Progenitor cell of endocrine pancreas (in vitro differentiated cells): ENCODE measurements at places on chromosomes 12 and 14.

DNA sequence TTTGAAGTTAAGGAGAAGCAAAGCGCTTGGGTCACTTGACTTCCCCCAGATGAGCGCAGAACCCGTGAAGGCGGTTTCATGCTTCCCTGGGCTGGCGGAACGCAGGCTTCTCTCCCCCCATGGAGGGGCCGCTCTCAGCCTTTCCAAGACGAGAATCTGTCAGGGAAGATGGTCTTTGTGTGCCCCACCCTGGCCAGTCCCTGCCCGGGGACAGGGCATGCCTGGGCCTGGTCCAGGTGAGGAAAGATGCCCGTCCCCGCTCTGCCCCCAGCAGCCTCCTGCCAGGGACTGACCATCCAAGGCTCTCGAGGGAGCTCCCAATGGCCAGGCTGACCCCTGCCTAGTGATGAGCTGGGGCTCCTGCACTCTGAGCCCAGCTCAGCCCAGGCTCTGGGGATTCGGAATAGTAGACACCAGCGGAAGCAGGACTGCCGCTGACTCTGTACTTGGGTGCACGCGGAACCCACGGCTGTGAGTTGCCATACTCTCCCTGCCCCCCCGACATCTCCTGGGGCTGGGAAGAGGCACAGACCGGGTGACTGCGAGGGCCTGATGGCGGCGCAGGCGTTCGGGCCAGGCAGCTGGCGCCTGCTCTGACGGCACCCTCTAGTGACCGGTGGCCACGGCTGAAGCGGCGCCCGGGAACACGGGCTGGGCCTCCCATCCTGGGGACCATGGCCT is 142.2 kb upstream of the FKBP4 start:
- DNase-seq: no peak

GRCh38 chr14:27613102-27613501 is 1015.3 kb upstream of the NOVA1 start:
- no peak for DNase-seq

- DNase-seq: no peak
Measured at GRCh38 chr14:33070475-33070874, 131.8 kb downstream of the NPAS3 start.

DNA sequence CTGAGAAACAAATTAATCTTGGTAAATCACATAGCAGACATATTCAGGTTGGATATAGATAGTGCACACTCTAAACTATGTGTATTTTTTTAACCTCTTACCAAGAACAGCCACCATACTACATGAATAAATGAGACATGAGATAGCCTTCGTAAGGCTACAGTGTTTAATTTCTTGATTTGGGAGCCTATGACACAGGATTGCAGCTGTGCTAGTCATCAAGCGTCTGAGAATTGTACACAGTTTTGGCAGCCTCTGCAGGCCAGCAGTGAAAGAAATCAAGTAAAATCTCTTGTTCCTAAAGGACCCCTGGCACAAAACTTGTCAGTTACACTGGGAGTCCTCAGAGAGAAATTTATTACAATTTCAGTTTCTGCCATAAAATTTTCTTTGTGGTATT is 236.1 kb downstream of the C12orf50 start:
- no peak for DNase-seq

- no peak for DNase-seq
Measured at GRCh38 chr12:126369487-126370463, 1304.5 kb downstream of the AACS start.

DNA sequence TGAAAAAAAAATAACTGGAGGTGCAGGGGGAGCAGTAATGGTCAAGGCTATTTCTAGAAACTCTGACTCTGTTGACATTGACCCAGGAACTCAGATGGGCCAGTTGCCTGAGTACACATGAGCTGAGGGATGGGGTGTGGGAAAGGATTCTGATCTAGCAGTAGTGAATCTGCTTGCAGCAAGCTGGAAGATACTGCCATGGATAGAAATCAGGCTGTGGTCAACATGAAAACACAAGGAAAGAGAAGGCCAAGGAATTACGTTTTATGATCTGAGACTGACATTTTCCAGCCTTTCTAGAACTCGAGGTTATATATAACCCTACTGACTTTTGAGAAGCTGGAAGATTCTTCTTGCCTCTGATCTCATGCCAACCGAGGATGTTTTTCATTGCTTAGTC is 90.0 kb downstream of the ANO6 start:
- DNase-seq: no peak

DNA sequence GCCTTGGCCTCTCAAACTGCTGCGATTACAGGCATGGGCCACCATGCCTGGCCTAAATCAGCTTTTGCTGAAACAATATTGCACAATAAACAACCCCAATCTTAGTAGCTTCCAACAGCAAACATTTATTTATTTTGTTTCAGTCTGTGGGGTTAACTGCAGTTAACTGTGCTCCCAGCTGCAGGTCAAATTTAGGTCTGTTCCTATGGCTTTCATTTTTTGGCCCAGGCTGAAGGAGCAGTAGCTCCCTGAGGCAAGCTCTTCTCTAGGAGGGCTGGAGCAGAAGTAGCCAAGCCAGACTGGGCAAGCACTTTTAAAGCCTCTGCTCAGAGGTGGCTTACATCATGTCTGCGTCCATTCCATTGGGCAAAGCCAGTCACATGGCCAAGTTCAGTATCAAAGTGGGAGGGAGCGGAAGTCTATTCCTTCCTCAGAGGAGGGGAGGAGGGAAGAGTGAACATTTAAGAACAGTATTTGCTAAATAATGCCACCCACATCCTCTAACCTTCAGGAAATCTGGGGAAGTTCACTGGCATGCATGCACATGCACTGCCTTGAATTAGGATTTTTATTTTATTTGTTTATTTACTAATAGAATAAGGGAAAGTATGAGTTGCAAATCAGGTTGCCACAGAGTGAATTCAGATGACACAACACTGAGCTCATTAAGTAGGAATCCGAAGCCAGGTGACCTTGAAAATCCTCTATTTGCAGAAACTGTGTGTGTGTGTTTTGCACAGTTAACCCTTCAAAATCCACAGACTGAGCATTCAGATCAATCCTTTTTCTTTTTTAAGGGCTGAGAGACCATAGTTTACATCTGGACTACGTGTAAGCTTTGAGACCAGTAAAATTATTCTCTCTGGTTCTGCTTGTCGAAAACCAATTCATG is 122.0 kb upstream of the SEL1L start:
- no peak for DNase-seq

GRCh38 chr14:51157012-51157411 is 62.1 kb upstream of the TRIM9 start:
- DNase-seq: no peak

- no peak for DNase-seq
Measured at GRCh38 chr14:105605464-105606304, 79.3 kb downstream of the TMEM121 start.

DNA sequence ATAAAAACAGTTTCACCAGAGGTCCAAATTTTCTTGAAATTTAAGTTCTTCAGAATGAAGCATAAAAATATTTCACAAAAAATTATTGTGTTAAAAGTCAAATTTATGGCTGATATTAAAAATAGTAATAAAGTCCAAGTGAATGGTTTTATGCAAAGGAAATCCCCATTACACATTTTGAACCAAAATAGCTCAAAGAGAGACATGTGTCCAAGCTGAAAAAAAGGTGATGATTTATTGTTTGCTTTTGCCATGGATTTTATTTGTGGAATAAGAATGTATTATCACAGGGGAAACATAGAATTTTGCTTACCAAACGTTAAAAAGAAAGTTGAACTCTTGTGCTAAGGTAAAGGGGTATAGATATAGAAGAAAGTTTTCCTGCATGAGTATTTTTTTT is 4.6 kb downstream of the FOXG1 start:
- DNase-seq: no peak

GRCh38 chr12:42262271-42262670 is 24.2 kb upstream of the YAF2 start:
- DNase-seq: no peak

GRCh38 chr12:55698241-55698955 is 9.3 kb downstream of the ITGA7 start:
- no peak for DNase-seq

GRCh38 chr12:1885599-1886245 is 32.7 kb downstream of the CACNA2D4 start:
- DNase-seq: no peak

DNA sequence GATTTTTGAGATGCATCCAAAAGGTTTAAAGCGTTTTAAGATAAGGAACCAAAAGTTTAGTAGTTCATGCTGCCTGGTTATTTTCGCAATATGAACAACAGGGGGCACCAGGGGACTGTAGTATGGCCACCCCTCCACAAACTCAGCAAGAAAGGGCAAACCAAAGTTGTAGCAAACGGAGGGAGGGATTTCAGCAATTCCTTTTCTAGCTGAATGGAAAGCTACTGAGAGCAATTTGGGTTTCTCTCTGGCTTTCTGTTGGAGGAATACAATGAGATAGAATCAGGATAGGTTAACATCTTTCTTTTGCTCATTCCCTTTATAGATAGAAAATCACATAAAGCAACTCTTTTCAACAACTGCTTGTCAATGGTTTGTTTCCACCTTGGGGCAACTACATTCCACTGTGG is 62.5 kb downstream of the DRAM1 start:
- peak; percentile 37 for DNase-seq

DNA sequence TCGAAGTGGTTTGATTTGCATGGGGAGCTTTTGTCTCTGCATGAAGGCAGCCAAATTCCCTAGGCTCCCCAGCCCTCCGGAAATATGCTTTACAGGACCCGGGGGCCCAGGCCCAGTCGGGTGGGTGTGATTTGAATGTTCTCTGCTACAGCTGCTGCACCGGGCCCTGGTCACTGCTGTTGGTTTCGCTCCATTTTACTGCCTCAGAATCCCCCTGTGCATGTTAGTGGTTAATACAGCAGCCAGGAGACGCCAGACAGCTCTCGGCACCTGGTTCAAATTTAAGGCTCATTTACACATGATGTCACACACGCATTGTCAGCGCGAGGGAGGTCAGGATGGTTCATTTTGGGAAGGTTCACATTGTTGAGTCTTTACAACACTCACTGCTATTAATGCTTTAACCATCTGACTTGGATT is 99.6 kb downstream of the SLC38A6 start:
- no peak for DNase-seq

DNA sequence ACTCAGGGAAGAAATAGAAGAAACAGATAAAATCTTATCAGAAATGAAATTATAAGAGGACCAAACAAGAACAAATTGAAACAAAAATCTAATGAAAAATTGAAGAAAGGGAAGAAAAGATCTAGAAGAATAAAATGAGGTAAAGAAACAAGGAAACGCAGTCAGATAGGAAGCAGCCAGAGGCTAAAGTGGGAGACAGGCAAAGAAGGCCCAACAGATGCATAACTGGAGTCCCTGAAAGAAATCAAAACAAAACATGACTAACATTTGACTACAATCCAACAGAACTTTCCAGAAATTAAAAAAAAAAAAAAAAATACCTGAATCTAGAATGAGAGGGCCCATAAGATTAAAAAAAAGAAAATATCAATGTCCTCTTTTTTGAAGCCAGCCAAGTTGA is 65.6 kb downstream of the AMN start:
- DNase-seq: no peak

DNA sequence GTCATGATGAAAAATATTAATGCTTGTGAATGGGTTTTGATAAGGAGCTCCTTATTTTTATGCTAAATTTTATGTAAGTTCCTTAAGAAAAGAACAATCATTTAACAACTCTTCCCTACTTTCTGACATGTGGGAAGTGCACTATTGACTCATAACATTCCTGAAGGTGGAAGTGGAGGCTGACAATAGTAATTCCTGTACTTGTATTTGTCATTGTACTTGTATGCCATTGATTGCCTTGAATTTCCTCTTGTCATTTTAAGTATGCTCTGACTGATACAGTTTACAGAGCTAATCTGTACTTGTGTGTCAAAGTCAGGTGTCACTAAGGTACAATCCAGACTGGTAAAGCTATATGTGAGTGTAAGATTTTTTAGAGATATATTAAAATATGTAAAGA is 440.0 kb downstream of the SLC16A7 start:
- DNase-seq: no peak

DNA sequence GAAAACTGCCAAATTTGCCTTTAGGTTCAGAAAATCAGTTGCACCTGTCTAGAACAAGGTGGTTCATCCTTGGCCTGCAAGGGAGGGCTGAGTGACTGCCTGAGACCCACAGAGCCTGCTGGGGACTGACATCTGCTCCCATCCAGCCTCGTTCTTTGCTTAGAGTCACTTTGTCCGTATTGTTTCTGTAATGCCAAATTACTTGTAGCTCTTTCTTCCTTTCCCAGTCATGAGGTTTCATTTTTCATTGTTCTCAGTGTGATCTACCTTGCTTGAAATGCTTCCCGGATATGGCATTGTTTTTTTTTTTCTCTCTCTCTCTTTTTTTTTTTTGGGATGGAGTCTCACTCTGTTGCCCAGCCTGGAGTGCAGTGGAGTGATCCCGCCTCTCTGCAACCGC is 21.3 kb downstream of the TSPAN9 start:
- DNase-seq: no peak

GRCh38 chr12:6070472-6071257 is 53.8 kb downstream of the VWF start:
- DNase-seq: no peak

GRCh38 chr12:80794551-80794950 is 77.8 kb downstream of the MYF5 start:
- no peak for DNase-seq

DNA sequence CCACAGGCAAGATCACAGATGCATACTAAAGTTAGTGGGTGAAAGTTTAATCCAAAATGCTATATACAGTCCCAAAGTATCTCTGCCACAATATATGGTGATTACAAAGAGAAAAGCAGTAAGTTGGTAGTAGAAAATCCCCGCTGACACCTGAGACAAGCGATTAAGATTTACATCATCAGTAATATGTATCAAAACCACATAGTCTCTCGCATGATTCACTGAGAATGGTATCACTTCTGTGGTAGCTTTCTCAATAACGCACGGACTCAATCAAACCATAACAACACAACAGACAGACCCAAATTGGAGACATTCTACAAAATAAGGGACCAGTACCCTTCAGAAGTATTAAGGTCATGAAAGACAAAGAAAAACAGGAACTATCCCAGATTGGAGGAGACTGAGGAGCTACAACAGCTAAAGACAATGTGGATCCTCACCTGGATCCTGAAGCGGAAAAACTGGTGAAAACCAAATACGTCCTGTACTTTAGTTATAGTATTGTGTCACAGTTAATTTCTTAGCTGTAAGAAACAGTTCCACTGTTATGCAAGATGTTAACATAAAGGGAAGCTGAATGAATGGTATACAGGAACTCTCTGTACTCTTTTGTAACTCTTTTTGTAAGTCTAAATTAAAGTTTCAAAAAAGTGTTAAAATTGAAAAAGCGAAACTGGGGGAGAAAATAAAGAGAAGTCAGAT is 51.0 kb downstream of the SPTLC2 start:
- no peak for DNase-seq

DNA sequence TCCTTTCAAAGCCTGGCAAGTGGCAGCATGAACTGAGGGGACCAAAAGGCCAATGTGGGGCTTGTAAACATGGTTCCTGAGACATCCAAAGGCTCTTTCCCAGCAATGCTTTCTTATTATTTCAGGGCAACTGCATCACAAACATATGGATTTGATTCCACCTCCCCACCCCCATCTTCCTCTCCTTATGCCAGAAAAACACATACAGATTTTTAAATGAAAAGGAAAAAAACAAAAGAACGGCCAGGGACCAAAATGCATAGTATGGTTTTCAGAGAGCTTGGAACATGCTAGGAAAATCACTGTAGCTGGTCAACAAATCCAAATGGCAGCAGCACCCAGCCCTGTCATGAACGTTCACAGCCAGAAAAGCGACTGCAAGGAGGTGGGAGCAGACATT is 167.6 kb downstream of the ANO2 start:
- peak; percentile 1 for DNase-seq

GRCh38 chr12:121858662-121859572 is at the start of gene HPD:
Gene HPD, minus strand, starts transcription at chr12:121858859. Its CDS starts 36 bp downstream, at chr12:121858823.
- no peak for DNase-seq
